ENCODE measurements at places on chromosomes 3 and 15.

DNA sequence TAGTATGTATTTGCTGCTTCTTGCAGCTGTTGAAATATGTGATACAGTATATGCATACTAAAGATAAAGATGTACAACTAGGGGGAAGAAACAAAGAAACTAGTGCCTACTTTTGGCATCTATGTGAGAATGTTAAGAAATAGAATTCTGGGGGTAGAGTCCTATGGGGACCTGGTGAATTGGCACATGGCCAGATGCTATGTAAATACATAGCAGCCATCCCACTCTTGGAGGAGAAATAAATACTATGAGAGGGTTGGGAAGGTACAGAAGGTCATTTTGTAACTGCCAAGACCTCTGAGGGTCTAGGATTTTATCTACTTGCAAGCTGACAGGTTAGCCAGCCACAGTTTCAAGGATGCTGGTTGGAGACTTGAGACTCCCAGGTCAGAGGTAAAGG, 298.3 kb upstream of the TBL1XR1 start:
- no peak for DNase-seq

DNA sequence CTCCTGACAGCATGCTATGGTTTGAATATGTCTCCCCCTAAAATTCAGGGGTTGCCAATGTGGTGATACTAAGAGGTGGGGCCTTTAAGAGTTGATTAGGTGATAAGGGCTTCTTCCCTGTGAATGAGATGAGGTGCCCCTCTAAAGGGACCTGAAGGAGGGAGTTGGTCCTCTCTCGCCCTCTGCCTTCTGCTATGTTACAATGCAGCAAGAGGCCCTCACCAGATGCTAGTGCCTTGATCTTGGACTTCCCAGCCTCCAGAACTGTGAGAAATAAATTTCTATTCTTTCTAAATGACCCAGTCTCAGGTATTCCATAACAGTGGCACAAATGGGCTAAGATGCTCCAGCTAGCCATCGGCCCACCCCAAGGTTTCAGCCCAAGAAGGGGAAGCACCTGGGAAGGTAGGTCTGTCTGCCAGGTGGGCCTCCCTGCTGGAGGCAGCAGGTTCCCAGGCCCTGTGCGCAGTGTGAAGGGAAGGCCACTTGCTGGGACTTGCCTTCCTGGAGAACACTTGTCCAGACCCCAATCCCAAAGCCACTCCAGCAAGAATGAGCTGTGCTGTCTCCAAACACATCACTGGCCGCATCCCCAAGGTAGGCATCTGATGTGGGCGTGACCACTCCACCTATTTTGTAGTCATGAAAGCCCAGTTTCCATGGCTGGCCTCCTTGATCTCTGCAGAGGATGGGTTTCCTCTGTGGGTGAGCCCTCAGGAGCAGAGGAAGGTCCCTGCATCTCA, 9.0 kb downstream of the TGM4 start:
- no peak for DNase-seq

DNA sequence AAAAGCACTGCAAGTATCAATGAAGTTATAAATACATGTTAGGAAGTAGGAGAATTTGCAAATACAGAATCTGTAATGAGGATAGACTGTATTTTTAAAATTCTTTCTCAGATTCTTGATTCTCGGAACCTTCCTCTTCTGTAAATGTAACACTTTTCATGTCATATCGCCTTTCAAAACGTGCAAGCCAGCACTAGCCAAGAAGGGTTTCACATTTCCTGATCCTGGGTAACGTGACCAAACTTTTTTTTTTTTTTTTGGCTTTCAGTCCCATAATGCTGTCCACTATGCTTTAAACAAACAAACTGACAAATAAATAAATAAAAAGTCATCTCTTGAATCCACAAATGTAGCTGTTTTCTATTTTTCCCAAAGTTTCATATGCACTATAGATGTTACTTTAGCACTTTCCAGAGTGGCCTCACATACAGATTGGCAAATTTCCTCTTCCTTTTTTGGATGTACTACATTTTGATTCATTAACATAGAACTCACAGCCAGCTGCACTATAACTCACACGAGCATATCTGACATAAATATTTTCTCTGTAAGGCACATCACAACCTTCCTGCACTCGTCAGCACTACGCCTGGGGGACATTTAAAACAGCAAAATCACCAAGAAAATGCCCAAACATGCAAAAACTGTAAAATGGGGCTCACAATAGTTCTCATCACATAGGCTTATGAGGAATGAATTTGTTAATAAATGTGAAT, 208.1 kb downstream of the OSBPL10 start:
- no peak for DNase-seq

- no peak for DNase-seq
These were observed 67.3 kb downstream of the P2RY1 start for GRCh38 chr3:152902141-152902669.

DNA sequence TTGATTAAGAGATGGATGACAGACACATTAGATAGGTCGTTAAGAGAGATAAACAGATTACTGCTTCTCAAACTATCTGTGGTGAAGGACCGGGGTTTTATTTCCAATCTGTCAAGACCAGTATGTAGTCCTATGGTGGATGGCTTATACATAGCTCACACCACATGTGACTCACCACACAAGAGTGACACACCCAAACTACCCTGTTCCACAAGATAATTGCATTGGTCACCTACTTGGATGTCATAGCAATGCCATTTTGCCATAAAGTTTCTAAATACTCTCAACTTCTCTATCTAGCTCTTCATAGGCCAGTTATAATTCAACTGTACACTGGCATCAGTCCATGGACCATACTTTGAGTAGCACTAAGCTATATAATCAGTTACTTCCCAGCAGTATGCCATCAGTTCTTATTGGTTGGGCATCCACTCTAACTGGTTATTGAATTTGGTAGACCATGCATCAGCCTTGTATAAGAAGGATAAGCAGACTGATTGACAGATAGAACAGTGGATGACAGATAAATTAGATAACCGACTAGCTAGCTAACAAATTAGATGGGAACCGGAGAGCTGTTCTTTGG, 11.6 kb downstream of the WWTR1 start:
- no peak for DNase-seq

DNA sequence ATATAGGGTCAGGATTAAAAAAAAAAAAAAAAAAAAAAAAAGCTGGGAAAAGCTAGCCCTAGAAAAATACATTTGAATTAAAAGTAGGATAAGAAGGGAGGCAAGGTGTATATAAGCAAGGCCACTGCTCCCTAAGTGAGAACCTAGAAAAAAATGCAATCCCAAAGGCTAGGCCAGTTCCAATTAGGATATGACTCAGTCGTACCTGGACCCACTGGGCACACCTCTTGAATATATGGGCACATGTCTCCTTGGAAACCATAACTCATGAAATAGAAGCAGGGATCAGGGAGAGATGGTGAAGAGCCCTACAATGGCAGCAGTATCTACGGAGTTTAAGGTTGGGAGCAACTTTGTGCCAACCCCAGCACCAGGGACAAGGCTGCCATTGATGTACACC, 314.1 kb upstream of the IL12A start:
- no peak for DNase-seq

GRCh38 chr15:35533130-35534110, 12.5 kb downstream of the DPH6 start:
- DNase-seq = no peak

DNA sequence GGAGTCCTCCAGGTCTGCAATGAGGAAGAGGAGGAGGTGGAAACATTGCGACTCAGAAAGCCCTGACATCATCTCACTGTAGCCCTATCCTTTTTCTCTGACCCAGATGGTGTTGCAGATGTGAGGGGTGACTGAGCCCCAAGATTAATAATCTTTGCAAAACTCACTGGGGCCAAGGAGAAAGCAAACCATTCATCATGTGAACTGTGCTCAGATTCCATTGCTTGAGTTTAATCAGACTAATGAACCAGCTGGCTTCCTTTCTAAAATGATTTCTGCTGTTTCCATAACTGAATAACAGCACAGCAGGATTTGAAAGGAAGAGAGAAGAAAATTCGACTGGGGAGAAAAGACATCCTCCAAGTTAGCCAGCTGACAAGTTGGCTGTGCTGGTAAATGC, 13.4 kb upstream of the DGKG start:
- DNase-seq = no peak

DNA sequence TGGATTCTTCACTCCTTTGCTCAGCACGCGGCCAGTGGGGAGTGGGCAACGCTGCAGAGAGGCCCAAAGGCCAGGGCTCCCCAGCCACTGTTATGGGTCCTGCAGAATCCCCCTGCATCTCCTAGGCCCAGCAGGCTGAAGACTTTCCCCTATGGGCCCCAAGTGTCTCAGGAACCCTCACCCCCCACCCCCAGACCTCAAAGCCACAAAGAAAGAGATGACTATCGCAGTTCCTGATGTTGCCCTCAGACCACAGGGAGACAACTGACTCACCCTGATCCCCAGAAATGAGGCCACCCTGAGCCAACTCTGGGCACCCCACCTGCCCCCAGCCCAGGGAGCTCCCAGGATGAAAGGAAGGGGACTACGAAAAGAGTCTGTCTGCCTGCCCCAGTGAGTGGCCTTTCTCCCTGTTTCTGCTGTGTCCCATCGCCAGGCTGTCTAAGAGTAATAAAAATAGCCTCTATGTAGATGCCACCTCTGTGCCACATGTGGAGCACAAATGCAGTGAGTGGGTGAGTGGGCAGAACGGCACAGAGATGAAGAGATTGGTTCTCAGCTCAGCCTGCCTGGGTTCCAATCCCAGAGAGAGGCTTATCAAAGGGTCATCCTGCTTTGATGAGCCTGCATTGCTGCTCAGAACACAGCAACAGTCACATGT, 283.0 kb downstream of the UACA start:
- peak; percentile 46 for DNase-seq

DNA sequence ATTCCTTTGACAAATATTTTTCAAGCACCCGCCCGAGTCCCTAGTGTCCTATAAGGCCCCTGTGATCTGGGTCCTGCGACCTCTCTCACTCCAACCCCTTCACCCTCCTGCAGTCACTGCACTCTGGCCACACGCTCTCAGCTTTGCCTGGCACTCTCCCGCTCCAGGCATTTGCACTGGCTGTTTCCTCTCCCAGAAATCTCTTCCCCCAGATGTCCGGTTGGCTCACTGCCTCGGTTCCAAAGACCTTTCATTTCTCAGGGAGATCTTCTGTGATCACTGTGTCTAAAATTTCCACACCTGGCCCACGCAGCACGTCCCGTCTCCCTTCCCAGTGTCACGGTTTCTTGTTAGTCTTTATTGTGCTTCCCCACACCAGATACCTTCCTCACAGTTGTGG, 97.4 kb downstream of the WNT7A start:
- DNase-seq = no peak

GRCh38 chr15:79942741-79943481, 28.1 kb downstream of the BCL2A1 start:
- no peak for DNase-seq

- DNase-seq = no peak
These were observed 295.1 kb downstream of the FOXP1 start for GRCh38 chr3:71288269-71288930.

DNA sequence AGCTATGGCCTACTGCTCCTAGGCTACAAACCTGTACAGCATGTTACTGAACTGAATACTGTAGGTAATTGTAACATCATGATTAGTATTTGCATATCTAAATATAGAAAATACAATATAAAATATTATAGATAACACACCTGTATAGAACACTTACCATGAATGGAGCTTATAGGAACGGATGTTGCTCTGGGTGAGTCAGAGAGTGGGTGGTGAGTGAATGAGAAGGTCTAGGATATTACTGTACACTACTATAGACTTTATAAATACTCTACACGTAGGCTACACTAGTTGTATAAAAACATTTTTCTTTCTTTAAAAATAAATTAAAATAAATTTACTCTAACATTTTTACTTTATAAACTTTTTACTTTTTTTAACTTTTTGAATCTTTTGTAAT, 224.0 kb upstream of the CBLB start:
- no peak for DNase-seq

DNA sequence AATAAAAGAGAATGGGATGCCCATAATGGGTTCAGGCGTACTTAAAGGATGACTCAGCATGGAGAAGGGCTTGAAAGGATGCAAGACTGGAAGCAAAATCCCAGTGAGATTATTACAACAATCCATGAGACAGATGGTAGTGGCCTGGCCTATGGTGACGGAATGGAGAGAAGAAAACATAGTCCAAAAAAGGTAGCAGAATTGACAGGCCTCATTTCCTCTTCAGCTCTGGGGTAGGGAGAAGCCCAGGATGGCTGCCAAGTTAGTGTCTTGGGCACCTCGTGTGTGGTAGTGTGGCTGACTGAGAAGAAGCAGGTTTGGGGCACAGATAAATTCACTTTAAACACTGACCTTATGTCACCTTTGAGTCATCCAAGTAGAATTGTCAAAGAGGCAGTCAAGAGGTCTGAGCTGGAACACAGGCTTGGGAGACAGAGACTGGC, 18.1 kb downstream of the MB21D2 start:
- no peak for DNase-seq

GRCh38 chr3:182731764-182732163, 61.5 kb upstream of the ATP11B start:
- DNase-seq = no peak

GRCh38 chr15:101469520-101470288, 19.8 kb downstream of the PCSK6 start:
- DNase-seq = no peak

GRCh38 chr15:70474471-70475406, 288.6 kb downstream of the UACA start:
- peak; percentile 36 for DNase-seq

DNA sequence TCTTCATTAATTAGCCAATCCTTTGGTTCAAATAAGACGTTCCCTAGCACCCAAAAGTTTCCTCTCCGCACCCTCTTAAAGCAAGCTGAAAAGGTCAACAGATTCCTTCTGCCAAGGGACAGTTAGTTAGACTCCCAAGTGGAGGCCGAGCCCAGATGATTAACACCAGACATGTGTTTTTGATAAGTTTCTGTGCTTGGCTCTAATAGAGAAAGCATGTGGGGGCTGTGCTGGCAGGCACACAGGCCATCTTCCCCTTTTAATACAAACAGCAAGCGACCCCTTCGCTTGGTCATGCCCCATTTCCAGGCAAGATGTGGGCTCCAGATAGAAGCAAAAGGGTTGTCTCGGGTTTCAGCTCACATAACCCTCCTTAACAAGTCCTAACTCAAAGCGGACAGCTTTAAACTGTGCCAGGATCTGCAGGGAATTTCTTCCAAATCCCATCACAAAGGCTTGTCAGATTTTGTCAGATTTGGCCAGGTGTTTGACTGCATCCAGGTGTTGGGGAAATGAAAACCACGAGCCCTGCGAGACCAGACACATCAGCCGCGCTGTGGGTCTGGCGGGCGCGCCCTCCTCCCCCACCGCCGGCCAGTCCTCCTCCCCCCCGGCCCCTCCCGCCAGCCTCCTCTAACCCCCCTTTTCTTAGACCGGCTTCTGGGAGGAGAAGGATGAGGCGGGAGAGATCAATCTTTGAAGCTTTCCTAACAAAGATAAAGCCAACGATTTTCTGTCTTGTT, 3.3 kb downstream of the HES1 start:
- DNase-seq = no peak

- no peak for DNase-seq
These were observed 208.9 kb upstream of the ST8SIA2 start for GRCh38 chr15:92184679-92185230.

All from CD4-positive, alpha-beta T cell treated with Interferon gamma for 1 hour (primary cell).